ENCODE measurements at places on chromosomes 1 and 21.
A peak's percentile ranks its signal among the peaks of the same experiment; 100 is the strongest.

DNA sequence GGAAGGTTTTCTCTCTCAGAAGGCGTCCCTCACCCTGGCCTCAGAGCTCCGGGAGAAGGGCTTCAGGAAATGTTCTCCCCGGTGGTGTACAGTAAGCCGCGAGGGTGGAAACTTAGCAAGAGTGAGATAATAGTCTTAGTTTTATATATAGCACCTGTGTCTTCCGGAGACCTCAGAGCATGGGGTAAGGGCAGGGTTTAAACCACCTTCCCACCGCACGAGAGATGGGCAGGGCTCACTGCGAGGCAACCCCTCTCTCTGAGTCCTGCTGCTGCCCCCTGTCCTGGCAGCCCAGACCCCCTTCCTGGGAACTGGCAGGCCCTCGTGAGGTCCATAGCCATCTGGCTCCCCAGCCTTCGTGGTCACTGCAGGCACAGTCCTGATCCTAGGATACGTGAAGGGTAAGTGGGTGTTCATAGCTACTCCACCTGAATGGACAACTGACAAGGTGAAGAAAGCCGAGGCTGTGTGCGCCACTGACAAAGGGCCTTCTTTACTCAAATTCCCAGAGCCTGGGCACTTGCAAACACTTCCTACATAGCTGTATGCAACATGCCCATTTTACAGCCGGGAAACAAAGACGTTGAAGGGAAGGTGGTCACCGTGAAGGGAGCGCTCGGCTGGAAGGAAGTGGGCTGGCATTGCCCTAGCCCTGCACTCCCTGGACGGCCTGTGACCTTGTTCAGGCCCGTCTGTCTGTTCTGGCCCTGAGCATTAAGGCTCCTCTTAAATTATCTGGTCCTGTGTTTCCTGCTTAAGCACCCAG lies 26.9 kb downstream of the ITPKB start:
- DNase-seq = no peak

DNA sequence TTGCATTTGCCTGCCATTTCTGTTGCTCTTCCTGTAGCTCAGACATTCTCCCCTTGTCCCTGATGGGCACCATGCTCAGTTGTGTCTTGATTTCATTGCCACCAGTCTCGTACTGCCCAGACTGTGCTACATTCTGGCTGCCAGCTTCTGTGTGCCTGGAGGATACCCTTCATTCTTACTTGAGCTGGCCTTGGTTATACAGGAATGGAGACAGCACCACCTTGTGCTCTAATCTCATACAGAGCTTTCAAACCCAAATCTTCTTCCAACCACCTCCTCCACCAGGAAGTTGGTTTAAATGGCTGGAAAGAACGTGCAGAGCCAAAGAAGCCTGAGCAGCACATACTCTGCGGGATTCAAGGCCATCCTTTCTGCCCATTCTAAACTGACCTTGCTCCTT lies 165.3 kb downstream of the SLC35F3 start:
- no peak for DNase-seq

GRCh38 chr1:184626076-184627006 lies 128.3 kb downstream of the EDEM3 start:
- no peak for DNase-seq

DNA sequence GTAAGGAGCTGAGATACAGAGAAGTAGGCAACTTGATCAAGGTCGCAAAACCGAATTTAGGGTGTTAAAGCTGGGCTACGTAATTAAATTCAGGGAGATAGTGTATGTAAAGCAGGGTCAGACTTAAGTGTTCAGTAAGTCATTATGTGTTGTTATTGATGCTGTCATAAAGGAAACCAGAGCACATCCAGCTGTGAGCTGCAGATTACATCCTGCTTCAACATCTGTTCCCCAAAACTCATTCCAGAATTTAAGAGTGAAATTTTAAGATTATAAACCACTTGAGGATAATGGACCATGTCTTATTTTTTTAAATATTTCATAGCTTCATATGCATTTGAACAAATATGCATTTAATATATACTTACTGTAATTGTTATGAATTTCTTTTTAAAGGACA lies 49.7 kb downstream of the IVNS1ABP start:
- no peak for DNase-seq

- DNase-seq = no peak
Measured at GRCh38 chr1:1398677-1399186, 403 bp downstream of the CCNL2 start.

GRCh38 chr1:78033797-78034172 lies 12.0 kb upstream of the GIPC2 start:
- DNase-seq = no peak

- no peak for DNase-seq
Measured at GRCh38 chr1:207789792-207790787, 38.2 kb downstream of the CD46 start.

DNA sequence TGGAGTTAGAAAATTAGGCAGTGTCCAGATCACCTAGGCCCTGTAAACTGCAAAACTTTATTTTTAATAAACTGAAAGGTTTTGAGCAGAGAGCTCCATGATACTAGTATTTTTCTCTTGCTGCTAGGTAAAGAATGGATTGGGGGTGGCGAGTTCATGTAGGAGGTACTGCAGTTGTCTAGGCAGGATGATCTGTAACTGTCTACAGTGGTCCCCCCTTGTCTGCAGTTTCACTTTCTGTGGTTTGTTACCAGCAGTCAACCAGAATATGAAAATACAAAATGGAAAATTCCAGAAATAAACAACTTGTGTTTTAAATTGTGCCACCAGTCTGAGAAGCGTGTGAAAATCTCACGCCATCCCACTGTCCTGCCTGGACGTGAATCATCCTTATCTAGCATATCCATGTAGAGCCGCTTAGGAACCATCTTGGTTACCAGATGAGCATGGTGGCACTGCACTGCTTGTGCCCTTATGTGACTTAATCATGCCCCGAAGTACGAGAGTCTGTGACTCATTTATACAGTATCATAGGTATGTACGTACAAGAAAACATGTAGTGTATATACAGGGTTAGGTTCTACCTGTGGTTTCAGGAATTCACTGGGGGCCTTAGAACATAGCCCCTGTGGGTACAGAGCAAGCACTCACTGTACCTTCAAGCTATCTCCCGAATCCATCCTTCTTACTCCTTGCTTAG lies 94.2 kb downstream of the AHCTF1 start:
- DNase-seq = no peak

- no peak for DNase-seq
Measured at GRCh38 chr1:243487649-243488227, 231.9 kb downstream of the SDCCAG8 start.

GRCh38 chr1:242402956-242403355 lies 121.5 kb downstream of the PLD5 start:
- no peak for DNase-seq

DNA sequence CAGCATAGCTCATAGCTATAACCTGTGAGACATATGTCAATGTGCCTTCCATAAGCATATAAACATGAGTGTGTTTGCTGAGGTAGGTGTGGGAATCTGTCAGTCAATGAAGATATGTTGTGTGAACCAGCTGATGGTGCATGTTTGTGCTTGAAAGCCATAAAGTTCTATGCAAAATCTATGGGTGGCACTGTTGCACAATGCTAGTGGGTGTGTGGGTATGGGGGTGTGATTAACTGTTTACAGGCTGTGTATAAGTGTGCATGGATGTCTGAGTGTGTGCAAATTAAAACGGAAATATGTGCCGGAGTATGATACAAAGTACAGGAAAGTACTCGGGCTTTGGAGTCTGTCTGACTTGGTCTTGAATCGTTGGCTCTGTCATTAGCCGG lies 1.0 kb upstream of the ATP2B4 start:
- DNase-seq = no peak

GRCh38 chr21:42079939-42080787 lies 9.0 kb downstream of the UMODL1 start:
- DNase-seq = no peak

DNA sequence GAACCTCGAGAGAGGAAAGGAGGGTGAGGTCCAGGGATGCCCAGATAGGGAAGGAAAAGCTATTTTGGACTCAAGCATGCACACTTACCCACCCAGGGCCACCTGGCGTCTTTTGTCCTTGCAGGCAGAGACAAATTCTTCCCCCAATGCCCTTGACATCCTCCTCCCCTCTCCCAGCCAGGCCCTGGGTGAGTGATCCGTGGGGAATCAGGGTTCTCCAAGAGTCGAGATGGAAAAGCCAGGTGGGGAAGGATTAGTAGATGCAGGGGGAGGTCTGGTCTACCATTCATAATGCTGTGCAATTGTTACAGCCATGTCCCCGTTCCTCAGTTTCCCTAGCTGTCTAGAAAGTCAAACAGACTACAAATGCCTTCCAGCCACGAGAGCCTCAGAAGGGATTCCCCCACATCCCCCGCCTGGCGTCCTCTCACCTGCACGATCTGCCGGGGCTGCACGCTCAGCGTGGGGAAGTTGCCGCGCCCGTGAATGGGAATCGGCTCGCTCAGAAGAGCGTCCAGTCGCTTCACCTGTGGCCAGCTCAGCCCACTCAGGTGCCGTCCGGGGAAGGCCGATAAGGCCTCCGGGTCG lies 580 bp downstream of the TENT5B start:
- no peak for DNase-seq

DNA sequence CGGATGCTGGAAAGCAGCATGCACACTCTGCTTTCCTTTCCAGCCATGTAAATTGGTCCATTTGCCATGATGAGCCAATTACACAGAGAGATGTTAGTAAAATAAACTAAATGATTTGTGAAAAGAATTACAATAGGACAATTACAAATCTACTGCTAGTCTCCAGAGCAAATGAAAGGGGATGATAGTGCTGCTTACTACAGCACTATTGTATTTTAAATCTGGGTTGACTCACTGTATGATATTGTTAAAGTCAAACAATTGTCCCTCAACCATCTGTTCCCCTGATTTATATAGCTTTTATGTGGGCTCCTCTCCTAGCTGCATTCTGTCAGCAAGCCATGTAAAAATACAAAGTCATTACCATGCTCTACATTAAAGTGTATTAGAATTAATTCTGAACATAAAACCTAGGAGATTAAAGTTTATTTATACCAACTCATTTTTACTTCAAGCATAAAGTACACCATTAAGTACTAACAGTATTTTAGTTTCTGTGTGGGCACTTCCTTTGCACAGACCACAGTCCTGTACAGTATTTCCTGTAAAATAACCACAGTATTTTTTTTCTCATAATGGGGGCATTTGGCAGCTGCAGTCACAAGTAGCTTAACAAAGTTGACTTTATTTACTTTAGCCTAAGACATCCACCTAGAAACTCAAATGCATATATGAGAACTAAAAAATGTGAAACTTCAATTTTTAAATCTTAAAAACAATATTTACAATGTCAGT lies 135.8 kb downstream of the VAV3 start:
- no peak for DNase-seq

DNA sequence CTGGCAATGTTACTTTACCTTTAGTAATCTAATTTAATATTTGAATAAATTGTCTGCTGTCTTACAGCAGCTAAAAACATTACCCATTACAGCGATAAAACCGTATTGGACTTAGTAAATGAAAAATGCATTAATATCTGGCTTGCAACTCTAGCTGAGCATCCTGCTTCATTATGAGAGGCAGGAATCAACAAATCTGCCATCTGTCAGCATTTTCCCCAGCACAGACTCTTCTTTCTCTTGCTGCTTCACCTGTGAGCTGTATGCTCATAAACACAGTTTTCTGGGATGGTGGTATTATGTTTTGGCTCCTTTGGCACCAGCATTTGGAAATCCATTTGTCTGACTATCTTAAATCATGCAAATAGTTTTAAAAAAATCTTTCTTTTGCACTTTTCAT lies 487.1 kb downstream of the KCNT2 start:
- DNase-seq = no peak

DNA sequence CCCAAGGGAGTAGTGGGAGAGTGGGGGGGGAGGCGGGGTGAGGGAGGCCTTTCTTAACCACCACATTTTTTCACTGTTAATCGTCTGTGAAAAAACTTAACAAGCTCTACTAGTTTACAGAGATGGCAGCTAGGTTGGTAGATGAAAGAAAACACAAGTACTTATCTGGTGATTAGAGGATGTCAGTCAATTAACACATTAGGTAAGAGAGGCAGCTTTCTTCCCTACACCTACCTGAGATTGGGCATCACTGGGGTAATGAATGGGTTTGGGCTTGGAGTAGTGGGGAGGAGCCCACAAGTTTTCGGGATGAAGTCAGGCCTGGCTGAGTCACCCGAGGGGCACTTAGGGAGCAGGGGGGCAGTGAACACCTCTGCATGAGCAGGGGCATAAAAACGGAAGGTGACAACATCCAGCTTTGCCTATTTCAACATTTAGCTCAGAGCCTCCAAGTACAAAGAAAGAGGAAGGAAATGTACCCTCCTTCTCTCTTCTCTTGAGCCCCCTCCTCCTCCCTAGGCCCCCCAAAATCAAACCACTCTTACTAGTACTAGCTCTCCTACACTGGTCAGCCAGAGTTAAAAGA lies 2.5 kb downstream of the LBR start:
- DNase-seq = no peak

GRCh38 chr1:12600880-12601633 lies 17.0 kb downstream of the DHRS3 start:
- DNase-seq = no peak

DNA sequence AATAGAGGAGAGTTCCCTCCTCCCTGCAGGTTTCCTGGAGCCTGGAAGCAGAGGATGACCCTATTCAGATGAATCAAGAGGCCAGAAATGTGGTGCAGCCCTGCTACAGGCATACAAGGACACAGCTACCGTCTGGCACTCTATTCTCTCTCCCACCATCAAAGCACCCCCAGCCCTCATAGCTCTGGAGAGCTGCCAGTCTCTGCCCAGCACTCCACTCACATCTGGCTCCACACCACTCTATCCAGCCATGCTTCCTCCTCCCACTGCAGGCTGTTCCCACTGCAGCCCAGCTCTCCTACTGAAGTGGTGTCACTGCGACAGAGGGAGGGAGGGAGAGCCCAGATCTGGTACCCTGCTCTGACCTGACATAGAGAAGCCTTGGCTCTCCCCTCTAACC lies 18.4 kb downstream of the SYT2 start:
- peak; percentile 32 for DNase-seq

GRCh38 chr1:57163325-57163724 lies 197.5 kb upstream of the C8B start:
- no peak for DNase-seq

GRCh38 chr21:16605597-16605996 lies 875.8 kb downstream of the USP25 start:
- no peak for DNase-seq

DNA sequence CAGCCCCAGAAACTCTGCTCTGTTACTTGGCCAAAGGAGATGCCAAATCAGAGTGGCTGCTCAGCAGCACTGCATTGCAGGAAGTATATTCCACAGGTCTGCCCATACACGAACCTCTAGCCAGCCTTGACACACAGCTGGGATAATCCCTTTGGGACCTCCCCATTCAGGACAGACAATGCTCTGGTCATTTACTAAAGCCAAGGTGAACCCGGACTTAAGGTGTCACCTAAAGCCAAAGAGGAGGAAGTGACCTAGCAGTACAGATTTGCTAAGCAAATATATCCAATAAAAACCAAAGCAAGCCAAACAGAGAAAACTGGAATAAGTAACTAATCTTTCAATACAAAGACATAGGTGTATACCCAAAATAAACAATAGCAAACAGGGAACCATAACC lies 27.7 kb downstream of the COPA start:
- no peak for DNase-seq

GRCh38 chr1:160781914-160782689 lies 13.9 kb upstream of the LY9 start:
- DNase-seq = no peak

Measured in NCI-H1105 (cell line).